ENCODE measurements at places on chromosomes 12 and 14. TPM values are rescaled to one million over a fixed set of nuclear protein-coding genes. Genes with fewer than 3 reads are reported as not detected.

DNA sequence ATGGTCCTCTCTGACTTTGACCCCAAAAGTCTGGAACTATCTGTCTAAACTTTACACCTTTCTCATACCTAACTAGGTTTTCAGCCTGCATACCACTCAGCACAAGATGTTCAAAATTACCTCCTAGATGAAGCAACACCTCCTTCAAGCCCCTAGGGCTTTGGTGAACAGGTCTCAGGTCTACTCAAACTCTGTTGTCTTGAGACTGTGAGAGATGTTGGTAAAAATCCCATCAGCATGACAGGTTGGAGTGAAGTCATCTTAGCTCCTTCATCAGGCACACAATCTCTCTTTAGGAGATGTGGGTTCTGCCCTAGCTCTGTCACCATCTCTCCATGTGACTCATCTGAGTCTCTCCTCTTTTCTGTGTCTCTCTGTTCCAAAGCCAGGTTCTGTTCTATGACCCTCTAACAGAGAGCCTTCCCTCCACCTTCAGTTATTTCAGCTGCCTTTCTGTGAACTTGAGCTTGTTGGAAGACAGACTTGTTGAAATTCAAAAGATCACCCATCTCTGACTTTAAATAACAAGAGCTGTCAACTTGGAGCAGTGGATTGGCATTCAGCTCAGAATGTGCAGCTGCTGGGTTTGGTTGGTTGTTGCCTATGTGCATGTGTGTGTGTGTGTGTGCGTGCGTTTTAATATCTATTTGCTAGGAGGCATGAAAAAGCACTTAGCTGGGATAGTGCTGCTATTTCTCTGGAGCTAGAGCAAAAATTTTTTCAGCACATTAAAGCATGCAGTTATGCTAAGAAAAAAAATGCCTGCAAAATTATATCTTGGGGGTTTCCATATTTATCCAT is 130.7 kb downstream of the CRACR2A start:
- no peak for DNase-seq
- H3K36me3 ChIP-seq: peaks cover 2% of the 10 kb centered on the region
- no peak overlapping the region for H3K4me3 ChIP-seq

DNA sequence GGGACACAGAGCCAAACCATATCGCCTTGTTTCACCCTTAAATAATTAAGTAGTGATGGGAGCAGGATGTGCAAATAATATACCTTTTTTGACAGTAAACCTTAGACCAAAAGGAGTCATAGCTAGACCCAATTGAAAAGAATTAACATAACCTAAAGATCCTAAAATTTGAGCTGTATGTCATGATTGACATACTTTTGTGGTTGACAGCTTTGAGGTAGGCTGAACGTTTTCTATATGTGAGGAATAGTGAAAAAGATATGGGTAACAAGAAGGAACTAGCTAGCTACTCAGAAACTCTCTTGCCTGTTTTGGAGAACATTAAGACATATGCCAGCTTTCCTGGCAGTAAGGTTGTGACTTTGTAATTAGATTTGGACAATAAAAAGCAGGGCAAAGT is 320.6 kb downstream of the KCNC2 start:
- no peaks in the 10 kb centered on the region for H3K27me3 ChIP-seq
- H3K27ac ChIP-seq: no peak overlapping the region
- H3K4me1 ChIP-seq: peaks cover 20% of the 10 kb centered on the region

GRCh38 chr12:107574691-107575090 is 110.9 kb upstream of the PWP1 start:
- H3K27ac ChIP-seq: no peak overlapping the region
- peaks cover 12% of the 10 kb centered on the region for H3K27me3 ChIP-seq
- peaks cover 10% of the 10 kb centered on the region for H3K4me1 ChIP-seq
- no peak for DNase-seq

DNA sequence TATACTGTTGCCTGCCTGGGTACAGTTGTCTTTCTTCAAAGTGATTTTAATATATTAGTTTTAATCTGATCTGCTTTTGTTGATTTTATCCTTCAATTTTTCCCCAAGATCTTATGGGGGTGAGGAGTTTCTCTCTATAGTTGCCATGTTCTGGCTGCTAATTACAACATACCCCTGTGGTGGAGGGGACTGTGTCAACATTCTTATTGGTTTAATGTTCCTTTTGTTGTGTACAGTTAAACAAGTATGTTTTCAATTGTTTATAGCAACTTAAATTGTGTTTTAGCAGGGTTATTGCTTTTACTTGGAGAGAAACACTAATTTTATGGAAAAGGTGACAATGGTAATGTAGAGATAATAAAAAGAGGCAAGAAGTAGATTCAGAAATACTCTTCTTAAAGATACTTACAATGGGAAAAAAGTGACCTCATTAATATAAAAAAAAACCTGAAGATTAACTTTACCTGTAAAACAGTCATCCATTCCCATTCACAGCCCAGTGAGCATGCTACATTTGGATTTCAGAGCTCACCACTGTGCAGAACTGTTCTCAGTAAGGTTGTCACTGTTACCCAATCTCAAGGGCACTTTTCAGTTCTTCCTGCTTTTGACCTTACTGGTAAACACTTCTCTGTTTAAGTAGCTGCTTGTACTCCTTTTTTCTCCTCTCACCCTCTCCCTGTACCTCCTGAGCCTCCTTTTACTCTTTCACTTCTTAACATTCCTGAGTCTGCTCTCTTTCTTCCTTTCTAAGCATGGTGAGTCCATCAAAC is 8.1 kb upstream of the LRRK2 start:
- no peaks in the 10 kb centered on the region for H3K4me1 ChIP-seq
- peaks cover 18% of the 10 kb centered on the region for H3K27me3 ChIP-seq
- no peak overlapping the region for H3K4me3 ChIP-seq
- no peaks in the 10 kb centered on the region for H3K36me3 ChIP-seq
- no peak overlapping the region for H3K27ac ChIP-seq

GRCh38 chr14:95137164-95137803 is 20.0 kb downstream of the DICER1 start:
- peaks cover 2% of the 10 kb centered on the region for H3K36me3 ChIP-seq
- no peak for DNase-seq
- H3K27ac ChIP-seq: no peak overlapping the region
- H3K4me1 ChIP-seq: peaks cover 44% of the 10 kb centered on the region

- no peaks in the 10 kb centered on the region for H3K4me1 ChIP-seq
- H3K27ac ChIP-seq: no peak overlapping the region
- DNase-seq: no peak
- H3K4me3 ChIP-seq: no peak overlapping the region
Measured at GRCh38 chr12:12326262-12326661, 23.8 kb downstream of the MANSC1 start.

DNA sequence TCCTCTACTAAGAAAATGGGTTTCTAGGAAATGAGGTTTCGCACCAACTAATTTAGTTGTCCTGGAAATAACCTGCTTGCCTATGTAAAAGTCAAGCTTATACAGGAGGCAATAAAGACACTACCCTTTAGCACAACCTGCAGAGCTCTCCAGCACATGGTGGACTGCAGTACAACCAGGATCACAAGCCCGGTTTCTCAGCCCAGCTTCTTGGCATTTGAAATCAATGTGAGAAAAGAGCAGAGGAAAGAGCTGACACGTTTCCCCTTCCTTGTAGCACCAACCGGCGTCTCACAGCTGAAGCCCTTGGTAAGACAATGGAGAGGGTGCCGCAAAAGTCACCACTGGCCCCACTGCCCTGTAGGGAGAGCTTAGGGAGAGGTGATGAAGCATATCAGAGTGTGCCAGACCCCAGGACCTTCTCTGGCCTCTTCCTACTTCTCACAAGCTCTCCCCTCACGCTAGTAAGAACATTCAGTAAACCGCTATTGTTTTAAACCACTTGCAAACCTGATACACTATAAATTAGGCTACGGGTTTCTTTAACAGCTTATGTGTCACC is 8.6 kb downstream of the SPTLC2 start:
- H3K4me3 ChIP-seq: no peak overlapping the region
- H3K27me3 ChIP-seq: no peaks in the 10 kb centered on the region
- H3K36me3 ChIP-seq: no peaks in the 10 kb centered on the region

DNA sequence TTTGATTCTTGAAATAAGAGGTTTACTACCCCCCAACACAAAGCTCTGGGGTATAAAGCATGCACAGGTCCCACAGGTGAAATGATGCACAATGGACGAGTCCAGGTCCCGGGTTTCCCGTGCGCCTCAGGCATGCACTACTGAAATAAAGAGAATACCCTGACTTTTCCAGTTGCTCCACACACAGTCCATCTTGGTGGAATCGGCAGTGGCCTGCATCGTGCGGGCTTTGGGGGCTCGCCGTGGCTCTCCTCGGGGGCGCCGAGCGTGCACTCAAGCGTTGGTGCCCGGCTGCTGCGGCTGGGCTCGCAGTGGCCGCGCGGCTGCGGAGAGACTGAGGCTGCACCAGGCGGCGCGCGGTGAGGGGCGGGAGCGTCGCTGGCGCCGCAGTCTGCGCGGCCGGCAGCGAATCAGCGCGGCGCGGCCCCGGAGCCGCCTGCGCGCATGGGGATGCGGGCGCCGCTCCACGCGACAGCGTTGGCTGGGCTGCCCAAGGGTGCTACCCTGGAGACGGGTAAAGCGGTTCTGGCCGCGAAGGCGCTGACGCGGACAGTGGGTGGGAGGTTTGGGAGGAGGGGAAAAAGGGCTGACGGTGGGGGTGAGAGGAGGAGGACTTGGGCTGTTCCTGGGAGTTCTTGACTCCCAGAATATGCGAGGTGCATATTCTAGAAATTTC is 53.8 kb upstream of the CCDC175 start:
- H3K4me3 ChIP-seq: peak overlapping the region; percentile 67
- peaks cover 51% of the 10 kb centered on the region for H3K27me3 ChIP-seq

DNA sequence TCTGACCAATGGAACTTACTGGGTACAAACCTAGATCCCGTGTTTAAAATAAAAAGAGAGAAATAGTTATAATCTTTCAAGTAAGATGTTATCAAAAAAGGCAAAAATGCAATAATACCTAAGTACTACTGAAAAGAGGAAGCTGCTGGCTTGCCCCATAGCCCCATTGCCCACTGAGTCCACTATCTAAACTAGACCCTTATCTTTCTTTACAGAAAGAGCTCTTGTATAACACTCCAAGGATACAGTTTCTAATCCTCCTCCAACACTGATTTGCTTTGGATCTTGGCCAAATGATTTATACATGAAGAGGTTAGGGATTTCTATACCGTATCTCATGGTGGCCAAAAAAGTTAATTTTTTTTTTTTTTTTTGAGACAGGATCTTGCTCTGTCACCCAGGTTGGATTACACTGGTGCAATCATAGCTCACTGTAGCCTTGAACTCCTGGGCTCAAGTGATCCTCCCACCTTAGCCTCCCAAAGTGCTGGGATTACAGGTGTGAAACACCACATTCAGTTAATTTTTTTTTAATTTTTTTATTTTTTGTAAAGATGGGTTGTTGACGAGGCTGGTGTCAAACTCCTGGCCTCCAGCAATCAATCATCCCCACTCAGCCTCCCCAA is 2.6 kb downstream of the GXYLT1 start:
- no peak overlapping the region for H3K4me3 ChIP-seq
- DNase-seq: no peak
- no peak overlapping the region for H3K27ac ChIP-seq
- H3K36me3 ChIP-seq: no peaks in the 10 kb centered on the region

DNA sequence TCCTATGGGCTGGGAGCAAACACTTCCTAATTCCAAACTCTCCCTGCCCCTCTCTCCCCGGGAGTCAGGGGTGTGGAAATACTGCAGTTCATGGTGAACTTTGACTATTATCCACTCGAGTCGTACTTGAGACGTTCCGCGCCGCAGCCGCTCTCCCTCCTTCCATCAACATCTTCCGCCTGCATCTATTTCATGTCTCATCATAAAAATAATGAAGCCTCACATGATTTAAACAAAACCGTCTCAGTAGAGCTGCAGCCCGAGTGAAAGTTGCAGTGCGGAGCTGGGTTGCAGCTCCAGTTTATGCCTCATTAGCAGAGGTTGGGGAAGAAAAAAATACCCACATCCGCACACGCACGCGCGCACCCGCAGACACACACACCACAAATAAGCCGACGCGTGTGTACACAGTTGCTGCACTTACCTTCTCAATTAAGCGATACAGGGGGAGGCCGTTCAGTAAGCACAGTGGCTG is 283 bp downstream of the LMO3 start:
- peak overlapping the region; percentile 76 for H3K4me3 ChIP-seq
- peaks cover 26% of the 10 kb centered on the region for H3K27me3 ChIP-seq
- H3K4me1 ChIP-seq: peaks cover 18% of the 10 kb centered on the region
- no peak overlapping the region for H3K27ac ChIP-seq
- H3K36me3 ChIP-seq: no peaks in the 10 kb centered on the region

DNA sequence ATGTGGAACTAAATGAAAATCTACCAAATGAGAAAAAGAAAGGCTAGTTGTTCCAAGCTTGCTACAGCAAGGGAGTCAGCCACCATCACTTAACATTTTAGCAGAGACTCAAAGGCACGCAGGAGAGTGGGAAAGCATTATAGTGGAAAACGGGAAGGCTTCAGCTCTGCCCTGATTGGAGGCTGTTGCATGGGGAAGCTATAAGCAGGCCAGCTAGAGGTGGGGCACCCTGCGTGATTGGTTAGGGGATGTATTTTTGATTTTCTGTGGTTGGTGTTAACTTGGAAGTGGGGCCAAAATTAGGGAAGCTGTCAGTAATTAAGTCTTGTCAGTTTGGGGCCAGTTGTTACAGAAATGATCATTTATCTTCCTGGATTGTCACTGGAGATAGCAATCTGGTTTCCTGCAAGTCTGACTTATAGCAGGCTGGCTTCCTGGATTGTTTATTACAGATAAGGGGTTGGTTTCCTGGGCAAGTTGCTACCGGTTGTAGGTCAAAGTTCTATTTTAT is 93.9 kb downstream of the FAR2 start:
- no peaks in the 10 kb centered on the region for H3K36me3 ChIP-seq
- H3K27ac ChIP-seq: peak overlapping the region; percentile 23
- no peak overlapping the region for H3K4me3 ChIP-seq
- H3K4me1 ChIP-seq: peaks cover 38% of the 10 kb centered on the region
- no peak for DNase-seq
- H3K27me3 ChIP-seq: no peaks in the 10 kb centered on the region

- DNase-seq: no peak
- no peaks in the 10 kb centered on the region for H3K36me3 ChIP-seq
- peaks cover 7% of the 10 kb centered on the region for H3K4me1 ChIP-seq
- no peak overlapping the region for H3K4me3 ChIP-seq
Measured at GRCh38 chr12:122668268-122668667, 34.9 kb downstream of the HCAR2 start.

Gene LHX5
- not detected for total RNA-seq

Gene TEX22
- total RNA-seq: 2.9 TPM

Gene SLC7A8
- total RNA-seq: 0.89 TPM

Gene SMIM10L1
- 15.8 TPM for total RNA-seq

Gene SYNE3
- 21.4 TPM for total RNA-seq
